ENCODE measurements at places on chromosomes 6 and 20.

DNA sequence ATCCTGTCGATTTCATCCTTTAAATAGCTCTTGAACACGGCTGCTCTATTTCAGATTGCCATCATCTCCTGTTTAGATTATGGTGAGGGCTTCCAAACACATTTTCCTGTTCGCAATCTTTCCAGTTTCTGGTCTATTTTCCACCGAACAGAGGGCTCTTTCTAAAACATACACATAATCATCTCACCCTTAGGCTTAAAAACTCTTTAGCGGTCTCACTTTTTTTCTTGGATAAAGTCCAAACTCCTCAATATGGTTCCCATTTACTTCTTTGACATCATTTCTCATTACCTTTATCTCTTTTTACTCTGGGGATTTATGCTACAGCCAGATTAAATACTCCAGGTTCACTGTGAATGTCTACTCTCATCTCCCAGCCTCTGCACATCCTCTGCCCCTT is 103.4 kb upstream of the STMND1 start:
- DNase-seq = no peak

DNA sequence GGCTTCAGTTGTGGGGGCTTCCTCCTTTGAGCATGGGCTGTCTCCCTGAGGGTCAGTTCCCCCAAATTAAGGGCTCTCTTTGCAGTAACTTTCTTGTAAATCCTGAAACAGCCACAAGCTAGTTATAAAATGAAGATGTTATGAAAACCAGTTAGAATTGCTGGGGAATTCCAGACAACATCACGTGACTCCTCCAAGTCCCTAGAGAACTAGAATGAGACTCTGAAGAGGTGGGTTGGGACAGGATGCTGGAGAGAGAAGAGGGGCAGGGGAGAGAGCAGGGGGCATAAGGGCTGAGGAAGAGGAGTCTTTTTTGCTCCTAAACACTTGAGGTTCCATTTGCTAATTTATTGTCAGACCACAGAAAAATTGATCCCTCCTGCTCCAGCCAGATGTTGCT is 380.3 kb downstream of the DHX35 start:
- DNase-seq = no peak

DNA sequence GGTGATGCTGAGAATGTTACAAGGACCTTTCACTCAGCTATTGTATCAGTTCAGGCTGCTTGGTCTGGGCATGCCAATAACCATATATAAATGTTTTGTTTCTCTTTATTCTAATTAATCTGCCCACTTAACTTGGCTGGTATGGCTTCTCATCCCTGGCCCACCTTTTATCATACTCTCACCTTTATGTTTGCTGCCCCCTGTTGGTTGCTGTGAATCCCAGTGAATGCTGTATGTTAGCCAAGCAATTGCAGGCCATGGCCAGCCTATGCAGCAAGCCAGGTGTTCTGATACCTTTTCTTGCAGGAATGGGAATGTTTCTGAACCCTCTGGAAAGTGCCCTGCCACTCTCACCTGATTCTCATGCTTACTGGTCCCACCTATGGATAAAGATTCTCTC is 54.6 kb downstream of the PCSK2 start:
- DNase-seq = no peak

DNA sequence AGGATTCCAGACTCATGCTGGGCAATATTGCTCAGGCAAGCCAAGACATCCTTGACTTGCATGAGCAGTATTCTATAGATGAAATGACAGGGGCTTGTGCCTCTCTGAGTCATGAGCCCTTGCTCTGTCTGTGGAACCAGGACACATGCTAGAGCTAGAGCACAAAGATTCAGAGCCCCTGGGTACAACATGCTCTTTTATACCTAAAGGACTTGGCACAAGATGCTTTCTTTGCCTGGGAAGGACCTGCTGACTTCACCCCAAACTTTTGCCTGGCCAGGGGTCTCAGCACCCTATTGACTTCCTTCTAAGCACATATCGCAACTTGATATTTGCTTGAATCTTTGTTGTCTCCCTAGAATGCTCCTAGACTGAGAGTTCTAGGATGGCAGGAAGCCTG is 27.4 kb downstream of the TGM6 start:
- DNase-seq = no peak

GRCh38 chr6:159094444-159095252 is 49.9 kb upstream of the TAGAP start:
- DNase-seq = peak; percentile 51

DNA sequence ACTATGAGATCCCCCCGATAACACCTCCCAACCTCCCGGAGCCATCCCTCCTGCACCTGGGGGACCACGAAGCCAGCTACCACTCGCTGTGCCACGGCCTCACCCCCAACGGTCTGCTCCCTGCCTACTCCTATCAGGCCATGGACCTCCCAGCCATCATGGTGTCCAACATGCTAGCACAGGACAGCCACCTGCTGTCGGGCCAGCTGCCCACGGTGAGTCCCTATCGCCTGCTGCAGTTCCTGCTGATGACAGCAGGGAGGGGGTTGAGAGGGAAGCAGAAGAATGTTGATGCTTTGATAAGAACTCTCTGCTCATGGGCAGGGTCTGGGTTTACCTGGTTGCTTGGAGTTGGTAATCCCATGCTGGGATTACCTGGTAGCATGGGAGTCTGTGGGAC is 91.9 kb downstream of the TOX2 start:
- DNase-seq = no peak

DNA sequence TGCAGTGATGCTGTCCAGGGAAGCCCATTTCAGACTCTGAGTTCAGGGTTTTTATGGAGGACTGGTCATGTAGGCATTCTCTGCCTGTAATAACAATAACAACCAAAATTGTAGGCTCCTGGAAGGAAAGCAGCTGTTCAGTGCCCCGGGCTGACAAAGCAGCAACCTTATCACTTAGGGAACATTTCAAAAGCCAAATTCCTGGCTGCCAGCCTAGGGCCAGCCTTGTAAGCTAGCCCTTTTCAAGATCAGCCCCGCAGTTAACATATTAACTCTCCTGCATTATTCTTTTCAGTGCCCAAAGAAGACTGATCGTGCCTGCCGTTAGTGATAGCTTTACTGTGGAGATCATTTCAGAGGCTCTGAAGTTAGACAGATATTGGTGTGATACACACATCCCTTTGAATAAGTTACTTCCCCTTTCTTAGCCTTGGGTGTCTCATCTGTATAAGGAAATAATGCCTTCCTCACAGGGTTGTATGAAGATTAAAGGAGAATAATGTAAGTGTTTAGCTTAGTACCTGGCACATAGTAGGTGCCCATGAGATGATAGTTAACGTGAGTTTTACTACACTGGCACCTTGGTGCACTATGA is 44.1 kb downstream of the CTNNBL1 start:
- DNase-seq = no peak

DNA sequence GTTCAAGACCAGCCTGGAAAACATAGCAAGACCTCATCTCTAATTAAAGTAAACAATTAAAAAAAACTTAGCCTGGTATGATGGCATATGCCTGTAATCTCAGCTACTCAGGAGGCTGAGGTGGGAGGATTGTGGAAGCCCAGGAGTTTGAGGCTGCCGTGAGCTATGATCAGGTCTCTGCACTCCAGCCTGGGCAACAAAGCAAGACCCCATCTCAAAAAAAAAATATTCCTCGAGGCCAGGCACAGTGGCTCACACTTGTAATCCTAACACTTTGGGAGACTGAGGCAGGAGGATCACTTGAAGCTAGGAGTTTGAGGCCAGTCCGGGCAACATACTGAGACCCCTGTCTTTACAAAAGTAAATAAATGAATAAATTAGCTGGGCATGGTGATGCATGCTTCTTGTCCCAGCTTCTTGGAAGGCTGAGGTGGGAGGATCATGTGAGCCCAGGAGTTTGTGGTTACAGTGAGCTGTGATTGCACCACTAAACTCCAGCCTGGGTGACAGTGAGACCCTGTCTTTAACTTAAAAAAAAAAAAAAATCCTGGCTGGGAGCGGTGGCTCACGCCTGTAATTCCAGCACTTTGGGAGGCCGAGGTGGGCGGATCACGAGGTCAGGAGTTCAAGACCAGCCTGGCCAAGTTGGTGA is 9.3 kb upstream of the C2 start:
- DNase-seq = no peak

- no peak for DNase-seq
These were observed 60.8 kb downstream of the RBM38 start for GRCh38 chr20:57451795-57452661.

GRCh38 chr6:98833057-98833306 is 1.4 kb upstream of the POU3F2 start:
- DNase-seq = no peak

DNA sequence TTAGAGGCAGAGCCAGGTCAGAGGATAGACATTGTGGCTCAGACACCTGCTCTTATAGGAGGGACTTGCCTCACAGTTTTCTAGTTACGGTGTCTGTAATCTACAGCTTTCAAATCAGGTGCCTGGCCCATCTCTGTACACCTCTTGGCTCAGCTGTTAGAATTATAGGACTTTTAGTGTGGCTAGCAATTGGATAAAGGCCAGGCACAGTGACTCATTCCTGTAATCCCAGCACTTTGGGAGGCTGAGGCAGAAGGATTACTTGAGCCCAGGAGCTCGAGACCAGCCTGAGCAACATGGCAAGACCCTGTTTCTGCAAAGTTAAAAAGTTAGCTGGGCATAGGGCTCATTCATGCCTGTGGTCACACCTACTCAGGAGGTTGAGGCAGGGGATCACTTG is 20.0 kb downstream of the BRPF3 start:
- no peak for DNase-seq

DNA sequence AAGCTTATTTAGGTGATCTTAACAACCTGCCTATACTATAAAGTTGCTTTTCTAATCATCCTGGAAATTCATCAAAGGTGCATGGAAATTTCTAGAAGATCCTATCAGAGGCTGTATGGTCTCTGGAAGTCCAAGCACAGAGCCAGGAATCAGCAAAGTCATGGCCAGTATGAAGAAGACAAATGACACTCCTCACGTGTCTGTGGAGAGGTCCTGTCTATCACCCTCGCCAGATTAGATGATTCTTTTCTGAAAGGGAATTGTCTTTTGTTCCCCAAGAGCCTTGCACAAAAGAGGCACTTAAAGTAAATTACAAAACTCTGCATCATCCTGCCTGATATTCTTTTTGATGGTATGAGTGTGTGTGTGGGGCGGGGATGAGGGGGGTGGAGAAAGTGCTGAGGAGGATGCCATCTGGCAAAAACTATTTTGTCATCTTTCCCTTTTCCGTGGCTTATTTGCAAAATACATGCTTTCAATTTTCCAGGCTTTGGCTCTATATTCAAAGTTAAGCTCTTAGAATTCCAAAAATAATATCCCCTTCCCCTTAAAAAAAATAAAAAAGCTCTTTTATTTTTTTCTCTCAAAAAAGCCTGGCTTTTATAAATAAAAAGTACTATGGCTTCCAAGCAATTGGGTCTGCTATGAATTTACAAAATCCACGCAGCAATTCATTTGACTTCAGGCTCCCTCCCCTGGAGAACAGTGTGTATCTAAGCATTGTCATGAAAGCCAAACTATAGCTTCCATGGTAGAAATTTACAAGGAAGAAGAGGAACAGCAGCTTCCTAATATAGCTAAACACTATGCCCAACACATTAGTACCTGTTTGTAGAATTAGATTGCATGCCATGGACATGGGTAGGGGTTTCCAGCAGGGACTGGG is 185.2 kb upstream of the ARG1 start:
- DNase-seq = no peak

DNA sequence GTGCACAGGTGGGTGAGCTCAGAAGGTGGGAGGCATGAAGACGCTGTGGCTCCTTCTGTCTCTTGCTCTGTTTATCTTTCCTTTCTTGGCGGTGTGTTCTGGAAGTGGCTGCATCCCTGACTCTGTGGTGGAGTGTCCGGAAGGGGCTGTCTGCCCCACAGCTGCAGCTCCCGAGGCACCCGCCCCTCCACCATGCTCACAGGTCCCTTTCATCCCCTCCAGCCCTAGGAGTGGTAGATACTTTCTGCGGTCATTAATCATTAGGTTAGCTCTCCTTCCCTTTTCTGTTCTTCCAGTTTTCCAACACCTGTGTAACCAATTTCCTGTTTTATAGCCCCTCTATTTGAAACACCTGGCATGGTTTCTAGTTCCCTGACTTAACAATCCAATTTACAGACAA is 65.6 kb downstream of the GJA10 start:
- DNase-seq = no peak

GRCh38 chr6:33992191-33992590 is 153.7 kb downstream of the GRM4 start:
- DNase-seq = no peak

GRCh38 chr6:6591778-6592465 is 3.4 kb downstream of the LY86 start:
- no peak for DNase-seq

DNA sequence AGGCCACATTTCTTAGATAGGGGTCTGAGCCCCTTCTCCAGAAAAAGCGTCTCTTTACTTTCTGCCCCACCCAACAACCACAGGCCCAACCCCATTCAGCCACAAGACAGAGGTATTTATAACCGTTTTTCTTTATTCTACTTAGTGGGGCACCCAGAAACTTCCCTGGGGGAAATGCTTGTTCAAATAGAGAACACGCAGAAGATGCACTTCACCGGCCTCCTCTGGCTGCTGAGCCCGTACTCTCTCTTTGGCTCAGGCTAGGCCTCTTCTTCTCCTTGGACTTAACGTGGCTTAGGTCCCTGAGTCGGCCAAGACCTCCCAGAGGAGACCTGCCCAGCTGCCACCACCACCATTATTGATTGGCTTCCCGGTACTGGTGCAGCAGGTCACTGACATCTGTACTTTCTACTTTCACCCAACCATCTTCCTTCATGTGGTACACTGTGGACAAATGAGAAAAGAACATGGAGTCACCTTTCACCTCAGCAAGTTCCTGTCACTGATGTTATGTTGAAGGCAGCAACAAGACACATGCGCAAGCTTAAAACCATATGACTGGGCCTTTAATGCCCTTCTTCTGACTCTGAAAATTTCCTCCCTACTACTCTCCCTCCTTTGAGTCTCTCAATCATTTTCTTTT is 2.2 kb upstream of the TAP2 start:
- DNase-seq = no peak

- DNase-seq = peak; percentile 28
These were observed 3.4 kb downstream of the LINC00237 start for GRCh38 chr20:21102603-21103311.

GRCh38 chr20:45963059-45964005 is 8.7 kb downstream of the ZNF335 start:
- no peak for DNase-seq

DNA sequence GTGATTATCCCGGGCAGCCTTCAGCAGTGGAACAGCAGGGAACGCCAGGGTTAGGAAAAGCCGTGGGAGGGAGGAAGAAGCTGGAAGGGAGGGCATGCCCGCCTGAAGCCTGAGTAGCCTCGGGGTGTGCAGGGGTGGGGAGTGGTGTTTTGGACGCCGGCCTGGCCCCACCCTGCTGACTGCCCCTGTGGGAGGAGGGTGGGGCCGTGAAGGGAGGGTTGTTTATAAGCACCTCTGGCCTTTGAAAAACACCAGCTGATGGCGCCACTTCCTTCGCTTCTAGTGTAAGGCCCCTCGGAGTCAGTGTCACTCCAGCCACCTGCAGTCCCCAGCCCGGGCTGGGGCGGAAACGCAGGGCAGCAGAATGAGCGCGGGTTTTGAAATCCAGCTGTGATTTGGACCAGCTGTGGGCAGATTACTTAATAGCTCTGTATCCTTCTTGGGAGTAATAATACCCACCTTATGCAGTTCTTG is 52.8 kb upstream of the BMP6 start:
- DNase-seq = no peak
